Kidney (tissue), 22 donors: ENCODE measurements at places on chromosomes 16 and 17. TPM values are rescaled to one million over a fixed set of nuclear protein-coding genes. Genes with fewer than 3 reads are reported as not detected.

The NAGS gene
- polyA plus RNA-seq = 8.7 TPM

DNA sequence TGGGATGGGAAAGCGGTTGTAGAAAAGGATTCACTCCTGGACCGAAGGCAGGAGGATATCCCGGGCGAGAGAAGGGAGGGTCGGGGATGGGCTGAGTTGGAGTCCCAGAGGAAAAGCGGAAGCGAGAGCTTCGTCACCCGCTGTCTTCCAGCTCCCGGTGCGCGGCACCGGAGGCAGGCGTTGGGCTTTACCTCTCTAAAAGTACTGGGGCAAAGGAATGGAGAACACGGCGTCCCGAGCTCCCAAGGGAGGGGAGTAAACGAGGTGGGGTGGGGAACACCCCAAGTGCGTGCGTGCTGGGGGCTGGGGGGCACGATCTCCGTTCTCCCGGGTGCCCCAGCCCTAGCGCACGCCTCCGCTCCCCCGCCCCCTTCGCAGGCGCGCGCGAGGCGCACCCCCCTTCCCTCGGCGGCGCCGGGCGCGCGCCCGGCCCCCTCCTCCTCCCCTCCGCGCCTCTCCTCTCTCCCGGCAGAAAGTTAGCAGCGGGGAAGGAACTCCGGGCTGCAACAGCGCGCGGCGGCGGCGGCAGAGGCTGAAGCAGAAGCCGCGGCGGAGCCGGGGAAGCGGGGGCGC lies at the start of gene HS3ST4:
Gene HS3ST4, plus strand, starts transcription at position 441 of the 573 bp plus-strand sequence.
- H3K27me3 ChIP-seq = peaks cover 18% of the 10 kb centered on the region
- H3K27ac ChIP-seq = no peak within 1 kb of the TSS
- no peak within 1 kb of the TSS for H3K4me3 ChIP-seq
- DNase-seq = peak; percentile 42
- H3K36me3 ChIP-seq = no peaks in the 10 kb centered on the region

The KRTAP1-4 gene
- not detected for polyA plus RNA-seq

DNA sequence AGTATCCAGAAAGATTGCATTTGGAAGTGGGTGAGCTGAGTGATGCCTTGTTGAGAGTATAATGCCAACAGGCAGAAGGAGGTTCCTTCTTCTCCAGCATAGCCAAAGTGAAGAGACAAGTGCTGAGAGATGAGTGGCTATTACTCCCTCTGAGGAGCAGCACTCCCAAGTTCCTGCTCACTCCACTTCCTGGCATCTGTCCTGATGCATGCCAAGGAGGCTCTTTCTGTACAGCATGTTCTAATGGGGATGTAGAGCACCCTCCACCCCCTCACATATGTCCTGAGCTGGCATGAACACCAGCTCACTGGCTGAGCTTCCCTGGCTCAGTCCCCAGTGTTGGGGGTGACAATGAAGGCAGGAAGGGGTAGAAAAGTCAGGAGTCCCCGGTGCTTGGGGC lies 44.2 kb upstream of the DNAH9 start:
- H3K4me1 ChIP-seq = no peaks in the 10 kb centered on the region
- no peaks in the 10 kb centered on the region for H3K36me3 ChIP-seq
- H3K27me3 ChIP-seq = no peaks in the 10 kb centered on the region
- H3K4me3 ChIP-seq = no peak overlapping the region
- no peak overlapping the region for H3K27ac ChIP-seq

The EIF3CL gene
- 61.0 TPM for polyA plus RNA-seq

DNA sequence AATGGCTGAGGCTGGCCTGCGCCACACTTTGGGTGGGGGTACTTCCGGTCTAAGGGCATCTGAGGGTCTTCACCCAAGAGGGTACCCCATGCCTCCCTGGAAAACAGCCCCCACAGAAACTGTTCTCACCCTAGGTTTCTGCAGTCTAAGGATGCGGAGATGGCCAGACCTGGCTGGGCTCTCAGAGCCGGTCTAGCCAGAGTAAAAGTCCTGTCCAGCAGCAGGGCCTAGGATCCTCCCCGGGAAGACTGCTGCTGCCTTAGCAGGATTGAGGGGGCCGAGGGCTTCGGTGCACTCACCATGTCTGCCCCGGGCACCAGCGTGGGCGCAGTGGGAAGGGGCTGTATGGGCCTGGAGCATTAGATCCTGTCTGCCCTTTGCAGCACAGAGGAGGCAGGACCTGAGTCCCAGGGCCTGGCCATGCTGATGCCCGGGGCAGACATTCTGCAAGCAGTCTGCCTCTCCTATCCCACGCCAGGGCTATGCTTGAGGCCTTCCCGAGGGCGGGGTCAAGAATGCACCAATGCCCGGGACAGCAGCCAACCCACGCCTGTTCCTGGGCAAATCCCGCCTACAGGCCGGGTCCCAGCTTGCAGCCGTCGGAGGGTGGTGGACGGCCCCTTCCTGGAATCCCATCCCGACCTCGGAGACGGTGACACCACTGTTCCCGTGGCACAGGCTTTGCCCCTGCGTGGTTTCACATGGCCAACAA lies 54.7 kb downstream of the CBFA2T3 start:
- H3K36me3 ChIP-seq = no peaks in the 10 kb centered on the region
- H3K4me1 ChIP-seq = no peaks in the 10 kb centered on the region
- H3K4me3 ChIP-seq = no peak overlapping the region
- H3K27me3 ChIP-seq = no peaks in the 10 kb centered on the region
- peak; percentile 93 for DNase-seq

The KAT8 gene
- 40.9 TPM for polyA plus RNA-seq
